ENCODE measurements at places on chromosomes 11 and 22.

DNA sequence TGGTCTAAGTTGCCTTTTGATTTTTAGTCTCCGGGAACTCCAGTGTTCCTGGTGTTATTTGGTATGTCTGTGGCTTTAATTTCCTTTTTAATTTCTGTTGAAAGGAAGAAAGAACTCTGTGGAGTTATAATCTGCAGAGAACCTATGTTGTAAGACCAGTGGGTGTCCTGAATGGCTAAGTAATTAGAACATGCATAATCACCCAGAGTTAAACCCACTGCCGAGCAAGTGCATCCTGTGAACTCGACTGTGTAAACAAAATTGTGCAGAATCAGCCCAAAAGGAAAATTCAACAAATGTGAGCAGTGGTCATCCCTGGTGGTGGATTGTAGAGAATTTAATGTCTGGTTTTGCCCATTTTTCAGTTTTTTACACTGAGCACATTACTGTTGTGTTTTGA lies 162.5 kb downstream of the COMMD9 start:
- DNase-seq = no peak

- DNase-seq = no peak
Observed at GRCh38 chr11:72569966-72570892, 104.0 kb downstream of the PDE2A start.

DNA sequence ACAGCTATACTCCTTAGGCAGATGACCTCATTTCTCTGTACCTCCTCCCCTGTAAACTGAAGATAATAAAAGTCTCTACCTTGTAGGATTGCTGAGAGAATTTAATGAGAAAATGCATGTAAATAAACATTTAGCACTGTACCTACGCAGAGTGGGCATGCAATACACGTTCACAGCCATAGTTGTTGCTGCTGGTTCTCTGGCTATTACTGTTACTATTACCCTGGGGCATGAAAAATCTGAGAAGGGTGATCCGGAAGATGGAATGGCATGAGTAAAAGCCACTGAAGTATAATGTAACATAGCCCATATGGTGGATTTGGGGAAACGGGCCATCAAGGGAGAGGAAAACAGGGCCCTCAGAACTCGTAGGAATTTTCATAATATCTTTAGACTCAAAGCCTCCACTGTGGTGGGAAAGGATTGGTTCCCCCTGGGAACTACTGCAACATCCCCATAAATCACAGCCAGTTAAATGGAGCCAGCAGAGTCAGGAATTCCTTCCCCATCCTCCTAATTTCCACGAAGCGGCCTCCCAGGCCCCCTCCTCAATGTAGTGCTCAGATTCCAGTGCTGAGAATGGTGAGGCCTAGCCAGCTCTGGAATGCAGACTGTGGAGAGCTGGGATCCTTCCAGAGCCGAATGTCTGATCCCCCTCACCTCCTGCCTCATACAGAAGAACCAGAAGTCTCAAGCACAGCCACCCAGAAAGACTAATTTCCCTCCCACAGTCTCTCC lies 205.3 kb downstream of the MN1 start:
- no peak for DNase-seq

DNA sequence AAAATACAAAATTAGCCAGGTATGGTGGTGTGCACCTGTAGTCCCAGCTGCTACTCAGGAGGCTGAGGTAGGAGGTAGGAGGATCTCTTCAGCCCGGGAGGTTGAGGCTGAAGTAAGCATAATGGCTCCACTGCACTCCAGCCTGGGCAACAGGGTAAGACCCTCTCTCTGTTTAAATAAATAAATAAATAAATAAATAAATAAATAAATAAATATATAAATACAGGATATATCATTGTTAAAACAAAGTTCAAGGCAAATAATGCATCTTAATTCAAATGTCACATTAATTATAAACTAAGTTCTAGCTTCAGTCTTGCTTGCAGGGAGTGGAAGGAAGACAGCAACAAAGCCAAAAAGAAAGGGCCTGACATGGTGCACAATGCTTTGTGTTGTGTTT lies 44.5 kb upstream of the PANX1 start:
- DNase-seq = no peak

DNA sequence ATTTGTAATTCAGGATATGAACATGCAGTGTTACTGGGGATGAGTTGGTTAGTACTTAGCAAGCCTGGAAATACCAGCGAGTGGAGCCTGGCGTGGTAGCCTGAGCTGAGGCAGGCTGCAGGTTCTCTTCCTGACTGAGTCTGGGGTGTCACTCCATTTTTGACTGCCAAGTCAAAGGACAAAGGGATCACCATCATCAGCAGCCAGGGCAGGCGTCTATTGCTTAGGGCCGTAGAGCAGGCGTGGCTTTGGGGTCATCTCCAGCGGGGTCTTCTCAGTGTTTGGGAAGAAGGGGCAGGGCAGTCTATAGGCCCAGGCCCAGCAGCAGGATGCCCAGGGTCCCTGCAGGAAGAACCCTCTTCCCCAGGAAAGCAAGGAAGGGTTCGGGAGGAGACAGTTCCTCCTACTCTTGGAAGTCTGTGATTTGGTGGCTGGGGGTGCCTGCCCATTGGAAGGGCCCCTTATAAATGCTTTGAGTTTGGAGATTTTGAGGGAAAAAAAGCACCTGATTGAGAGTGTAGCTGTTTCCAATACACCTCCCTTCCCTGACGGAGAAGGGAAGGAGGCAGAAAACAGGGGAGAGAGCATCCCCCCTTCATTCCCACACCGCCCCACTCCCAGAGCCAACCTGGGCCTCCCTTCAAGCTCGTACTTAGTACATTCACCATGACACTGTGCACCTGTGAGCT lies 51.5 kb upstream of the SPATA19 start:
- no peak for DNase-seq

- no peak for DNase-seq
Observed at GRCh38 chr11:75631086-75631730, 37.6 kb downstream of the MAP6 start.

GRCh38 chr22:17847360-17848078 lies 73.2 kb upstream of the BID start:
- DNase-seq = no peak

DNA sequence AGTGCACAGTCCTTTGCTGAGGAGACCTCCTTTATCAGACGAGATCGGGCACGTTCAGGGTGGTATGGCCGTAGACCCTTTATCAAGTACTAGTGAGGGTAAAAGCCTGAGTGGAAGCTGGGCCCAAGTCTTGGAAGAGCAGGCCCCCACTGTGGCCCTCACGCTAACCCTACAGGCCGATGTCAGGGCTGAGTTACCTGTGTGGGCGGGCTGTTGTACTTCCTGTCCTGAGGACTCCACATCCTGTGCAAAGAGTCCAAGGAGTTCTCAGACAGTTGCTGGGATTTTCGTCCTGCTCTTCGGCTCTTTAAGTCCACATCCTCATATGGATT lies 34.9 kb downstream of the RPL27A start:
- no peak for DNase-seq

- DNase-seq = peak; percentile 54
Observed at GRCh38 chr22:37060801-37061610, 9.5 kb downstream of the KCTD17 start.

DNA sequence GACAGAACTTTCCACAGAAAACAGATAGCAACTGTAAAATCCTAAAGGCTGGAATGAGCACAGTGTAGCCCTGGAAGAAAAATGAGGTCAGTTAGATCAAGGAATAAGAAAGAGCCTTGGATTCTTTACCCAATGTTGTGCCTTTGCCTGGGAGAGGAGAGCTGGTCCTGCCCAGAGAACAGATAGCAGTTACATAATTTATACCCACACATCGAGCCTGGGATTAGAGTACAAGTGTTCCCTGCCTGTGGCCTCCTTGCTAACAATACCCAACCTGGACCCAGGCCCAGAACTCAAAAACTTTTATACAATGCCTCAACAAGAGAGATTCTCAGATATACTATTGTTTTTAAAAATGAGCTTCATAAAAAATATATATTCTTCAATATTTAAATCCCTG lies 1998.4 kb downstream of the LRRC4C start:
- DNase-seq = no peak

GRCh38 chr11:85029964-85030363 lies 597.2 kb downstream of the DLG2 start:
- no peak for DNase-seq

GRCh38 chr11:134562941-134563471 lies 151.0 kb upstream of the B3GAT1 start:
- DNase-seq = no peak

GRCh38 chr11:122031813-122032212 lies 84.2 kb downstream of the BLID start:
- no peak for DNase-seq

GRCh38 chr11:96013461-96014213 lies 89.7 kb upstream of the MTMR2 start:
- DNase-seq = no peak

- DNase-seq = no peak
Observed at GRCh38 chr11:1502954-1503707, 16.6 kb upstream of the MOB2 start.

DNA sequence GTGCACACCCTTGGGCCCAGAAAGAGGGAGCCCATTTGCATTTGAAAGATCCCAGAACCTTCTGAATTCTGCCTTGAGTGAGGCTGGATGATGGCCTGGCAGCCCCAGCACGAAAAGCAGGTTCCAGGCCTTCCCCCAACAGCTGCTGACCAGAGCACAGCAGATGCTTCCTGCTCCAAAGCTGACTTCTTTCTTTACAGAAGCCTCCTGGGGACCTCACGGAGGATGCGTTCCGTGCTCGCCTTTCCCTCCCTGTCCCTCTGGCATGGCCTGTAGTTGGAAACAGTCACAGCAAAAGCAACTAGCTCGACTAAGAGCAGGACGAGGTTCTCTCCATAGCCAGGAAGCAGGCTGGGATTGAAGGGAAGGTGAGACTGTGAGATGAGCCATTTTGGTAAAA lies 107.7 kb upstream of the B3GAT1 start:
- no peak for DNase-seq

- DNase-seq = no peak
Observed at GRCh38 chr11:27173545-27173944, 132.9 kb downstream of the BBOX1 start.

- DNase-seq = no peak
Observed at GRCh38 chr11:60951606-60951903, 421 bp downstream of the SLC15A3 start.

DNA sequence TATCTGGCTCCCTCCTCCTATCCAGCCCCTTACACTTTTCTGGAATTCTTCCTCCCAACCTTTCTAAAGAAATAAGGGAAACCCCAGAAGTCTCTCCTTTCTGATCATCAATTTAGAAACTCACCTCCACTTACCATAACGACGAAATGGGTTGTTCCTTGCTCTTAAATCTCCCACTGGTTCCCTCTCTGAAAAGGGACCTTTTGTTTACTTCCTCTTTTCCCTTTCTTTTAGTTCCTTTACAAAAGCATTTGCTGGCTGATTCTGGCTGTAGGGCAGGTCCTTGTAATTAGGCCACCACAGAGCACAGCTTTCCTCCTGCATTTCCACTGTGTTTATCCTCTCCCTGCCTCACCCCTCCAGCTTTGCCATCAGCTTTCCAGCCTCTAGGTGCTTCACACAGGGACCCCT lies 12.0 kb downstream of the JAML start:
- DNase-seq = no peak

DNA sequence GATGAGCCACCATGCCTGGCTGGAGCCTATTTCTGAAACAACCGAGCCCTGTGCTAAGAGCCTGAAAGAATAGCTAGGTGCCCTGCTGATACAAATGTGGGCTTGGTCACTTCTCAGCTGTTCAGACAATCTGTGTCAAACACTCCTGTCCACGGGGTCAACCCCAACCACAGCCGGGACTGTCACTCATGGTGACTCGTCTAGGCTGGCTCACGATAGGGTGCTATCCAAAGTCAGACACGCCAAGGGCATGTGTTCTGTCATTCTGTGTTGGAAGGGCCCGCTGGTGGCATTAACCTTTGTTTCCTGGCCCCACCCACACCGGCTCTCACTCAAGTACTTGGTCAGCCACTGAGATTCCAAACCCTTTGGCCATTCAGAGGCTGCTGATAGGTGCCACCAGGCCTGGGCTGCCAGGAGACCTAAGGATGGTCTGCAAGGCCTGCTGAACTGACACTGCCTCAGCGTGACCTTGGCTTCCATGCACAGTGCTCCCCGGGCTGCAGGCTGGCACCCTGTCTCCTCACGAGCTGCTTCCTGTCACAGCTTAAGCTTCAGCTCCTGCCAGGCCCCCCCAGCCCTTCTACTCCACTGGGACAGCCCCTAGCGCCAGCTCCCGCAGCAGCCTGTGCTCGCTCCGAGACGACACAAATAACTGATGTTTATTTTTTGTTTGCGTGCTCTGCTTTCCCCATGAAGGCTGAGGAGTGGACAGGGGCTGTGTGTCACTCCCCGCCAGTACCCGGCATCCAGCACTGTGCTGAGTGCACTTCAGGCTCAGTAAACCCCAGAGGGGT lies 14.2 kb upstream of the CDC42BPG start:
- no peak for DNase-seq

DNA sequence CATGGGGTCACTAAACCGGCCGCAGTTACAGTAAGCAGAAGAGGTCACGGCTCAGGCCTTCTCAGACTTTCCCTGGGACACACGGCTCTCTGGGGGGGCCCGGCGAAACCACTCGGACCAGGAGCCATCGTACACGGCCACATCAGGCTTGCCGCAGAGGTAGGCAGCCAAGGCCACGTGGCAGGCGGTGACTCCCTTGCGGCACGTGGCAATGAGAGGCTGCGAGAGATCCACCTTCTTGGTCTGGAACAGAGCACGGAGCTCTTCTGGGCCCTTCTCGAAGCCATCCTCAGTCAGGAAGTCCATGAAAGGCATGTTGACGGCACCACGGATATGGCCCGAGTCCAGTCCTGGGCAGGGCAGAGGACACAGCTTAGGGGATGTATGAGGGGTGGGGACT lies 8.3 kb downstream of the TST start:
- DNase-seq = no peak

- DNase-seq = no peak
Observed at GRCh38 chr11:68042219-68043028, 3.6 kb downstream of the TCIRG1 start.

DNA sequence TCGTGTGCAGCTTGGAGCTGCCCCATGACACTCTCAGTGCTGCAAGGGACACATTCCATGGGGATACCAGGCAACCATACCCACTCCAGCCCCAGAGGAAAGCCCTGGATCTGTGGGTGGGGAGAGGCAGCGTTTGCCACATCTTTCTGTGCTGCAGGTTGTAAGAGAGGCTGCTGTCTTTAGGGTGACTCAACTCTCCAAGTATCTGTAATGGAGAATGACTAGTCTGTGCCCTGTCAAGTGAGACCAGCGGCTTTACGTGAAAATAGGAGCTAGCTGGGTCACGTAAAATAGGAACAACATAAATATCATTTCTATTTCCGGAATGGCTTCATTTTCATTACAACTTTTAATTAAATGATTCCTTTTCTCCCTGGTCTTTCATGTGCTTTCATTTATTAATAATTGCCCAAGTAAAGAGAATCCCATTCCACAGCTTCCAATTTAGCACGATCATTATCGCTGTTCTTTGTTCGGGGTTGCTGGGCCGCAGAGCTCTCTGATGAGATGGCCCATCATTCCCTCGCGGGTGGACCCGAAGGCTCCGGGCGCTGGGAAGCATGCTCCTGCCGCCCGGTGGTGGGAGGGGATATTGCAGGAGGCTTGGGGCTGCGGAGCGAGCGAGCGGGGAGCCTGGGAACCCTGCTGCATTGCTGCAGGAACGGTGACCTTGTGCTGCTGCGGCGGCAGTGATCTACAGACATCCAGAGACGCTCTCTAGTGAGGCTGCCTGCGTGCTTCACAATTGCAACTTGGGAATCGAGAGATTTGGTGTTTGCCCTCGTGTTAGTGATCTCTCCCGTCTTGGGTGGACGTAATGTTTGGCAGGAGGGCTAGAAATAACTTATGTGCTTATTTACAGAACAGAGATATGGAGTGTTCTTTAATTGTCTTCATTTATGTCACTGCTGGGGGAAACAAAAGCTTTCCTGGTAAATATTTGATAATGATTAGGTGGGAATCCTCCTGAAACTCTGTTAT lies 10.6 kb downstream of the SLC6A5 start:
- peak; percentile 90 for DNase-seq

Data from NCI-H1105 treated with DMSO at 0.1 percent for 48 hours (cell line).